ENCODE measurements at places on chromosomes 11 and 22.
A peak's percentile ranks its signal among the peaks of the same experiment; 100 is the strongest.

DNA sequence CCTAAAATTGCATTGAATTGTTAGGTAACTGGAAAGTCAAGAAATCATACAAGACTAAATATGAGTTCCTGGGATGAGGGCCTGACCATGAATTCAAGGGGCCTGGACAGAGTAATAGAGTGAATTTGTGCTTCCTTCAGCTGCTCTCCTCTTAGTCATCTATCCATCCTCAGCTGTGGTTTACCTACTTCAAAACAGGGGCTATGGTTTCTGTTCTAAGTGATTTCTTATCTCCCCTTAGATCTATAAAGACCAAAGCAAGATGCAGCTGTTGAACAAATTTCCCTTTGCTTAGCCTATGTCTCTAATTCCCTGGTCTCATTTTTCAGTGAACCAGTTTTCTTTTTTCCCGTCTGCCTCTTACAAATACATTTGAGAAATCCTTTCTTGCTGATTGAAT is 428.5 kb downstream of the FAM181B start:
- no peak for DNase-seq

DNA sequence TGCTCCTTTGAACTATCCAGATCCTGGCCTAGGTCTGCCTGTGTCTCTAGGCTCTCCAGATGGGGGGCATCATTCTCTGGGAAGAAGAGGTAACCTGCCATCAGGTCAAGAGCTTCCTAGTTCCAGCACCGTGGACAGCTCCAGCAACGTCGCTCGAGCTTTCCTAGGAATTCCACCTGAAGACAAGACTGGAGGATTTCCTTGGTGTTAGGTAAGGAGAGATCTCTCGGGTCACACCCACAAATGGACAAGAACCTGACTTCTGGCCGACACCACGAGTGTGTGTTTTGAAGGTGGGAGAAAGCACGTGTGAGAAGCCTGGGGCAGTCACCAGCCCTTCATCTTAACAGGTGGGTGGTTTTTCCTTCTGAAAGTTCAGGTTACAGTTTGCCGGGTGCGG is 1.2 kb downstream of the PRG3 start:
- no peak for DNase-seq

GRCh38 chr22:40685406-40685805 is 6.1 kb downstream of the MCHR1 start:
- DNase-seq: no peak

GRCh38 chr11:78796956-78797355 is 222.3 kb upstream of the NARS2 start:
- no peak for DNase-seq

DNA sequence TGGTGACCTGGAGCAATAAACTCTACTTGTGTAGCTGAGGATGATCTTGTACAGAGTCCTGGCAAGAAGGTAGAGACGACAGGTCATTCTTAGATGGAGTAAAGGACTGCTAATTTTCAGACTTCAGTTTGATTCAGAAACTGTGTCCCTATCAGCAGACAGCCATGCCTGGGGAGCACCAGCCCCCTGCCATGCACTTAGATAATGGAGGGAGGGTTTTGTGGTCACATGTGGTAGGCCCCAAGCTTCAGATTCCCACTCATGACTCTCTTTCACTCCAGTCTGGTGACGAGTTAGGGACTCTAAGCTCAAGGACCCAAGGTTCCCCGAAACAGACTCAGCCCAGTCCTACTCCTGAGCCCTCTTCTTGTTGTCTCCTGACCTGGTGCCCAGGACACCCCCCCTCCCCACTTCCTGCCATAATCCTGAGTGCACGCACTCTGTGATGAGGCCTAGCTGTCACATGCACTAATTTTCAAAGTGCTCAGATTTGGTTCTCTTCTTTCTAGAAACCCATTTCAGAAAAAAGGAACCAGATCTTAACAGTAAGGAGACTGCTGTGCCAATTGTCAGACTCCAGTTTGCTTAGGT is 10.2 kb upstream of the AMPD3 start:
- no peak for DNase-seq

DNA sequence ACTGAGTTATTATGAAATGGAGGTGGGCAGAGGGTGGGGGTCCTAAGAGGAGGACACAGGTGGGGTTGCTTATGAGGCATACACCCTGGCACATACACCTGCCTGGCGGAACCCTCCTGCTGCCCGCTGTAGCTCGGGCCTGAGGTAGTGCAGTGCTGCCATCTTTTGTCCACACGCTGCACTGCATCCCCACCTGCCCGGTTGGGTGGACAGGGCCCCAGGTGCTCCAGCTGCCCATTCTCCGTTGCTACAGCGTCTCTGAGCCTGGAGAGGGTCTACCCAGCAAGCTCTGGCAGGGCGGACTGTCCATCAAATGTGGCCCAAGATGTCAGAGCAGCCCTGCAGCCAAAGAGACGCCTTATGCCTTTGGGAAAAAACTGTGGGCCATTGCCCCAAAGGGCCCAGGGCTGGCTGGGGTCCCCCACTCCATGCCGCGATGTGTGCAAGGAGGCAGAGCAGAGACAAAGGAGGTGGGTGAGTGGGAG is 131.2 kb downstream of the BUD13 start:
- DNase-seq: no peak

DNA sequence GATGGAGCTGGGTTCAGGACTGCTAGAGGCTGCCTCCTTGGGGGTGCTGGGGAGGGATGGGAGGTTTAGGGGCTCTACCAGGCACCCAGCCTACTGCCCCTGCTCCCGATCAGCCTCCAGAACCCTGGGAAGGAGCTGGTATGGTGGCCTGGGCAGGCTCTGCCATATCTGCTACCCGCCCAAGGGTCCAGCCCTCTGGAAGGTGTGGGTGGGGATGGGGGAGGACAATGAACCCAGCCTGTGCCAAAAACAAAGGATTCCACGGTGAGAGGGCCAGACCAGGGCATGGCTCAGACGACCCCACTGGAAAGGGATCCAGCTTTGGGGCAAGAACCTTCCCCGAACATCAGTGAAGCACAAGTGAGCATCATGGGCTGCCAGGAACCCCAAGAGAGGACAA is 3.0 kb downstream of the CASTOR1 start:
- DNase-seq: no peak

DNA sequence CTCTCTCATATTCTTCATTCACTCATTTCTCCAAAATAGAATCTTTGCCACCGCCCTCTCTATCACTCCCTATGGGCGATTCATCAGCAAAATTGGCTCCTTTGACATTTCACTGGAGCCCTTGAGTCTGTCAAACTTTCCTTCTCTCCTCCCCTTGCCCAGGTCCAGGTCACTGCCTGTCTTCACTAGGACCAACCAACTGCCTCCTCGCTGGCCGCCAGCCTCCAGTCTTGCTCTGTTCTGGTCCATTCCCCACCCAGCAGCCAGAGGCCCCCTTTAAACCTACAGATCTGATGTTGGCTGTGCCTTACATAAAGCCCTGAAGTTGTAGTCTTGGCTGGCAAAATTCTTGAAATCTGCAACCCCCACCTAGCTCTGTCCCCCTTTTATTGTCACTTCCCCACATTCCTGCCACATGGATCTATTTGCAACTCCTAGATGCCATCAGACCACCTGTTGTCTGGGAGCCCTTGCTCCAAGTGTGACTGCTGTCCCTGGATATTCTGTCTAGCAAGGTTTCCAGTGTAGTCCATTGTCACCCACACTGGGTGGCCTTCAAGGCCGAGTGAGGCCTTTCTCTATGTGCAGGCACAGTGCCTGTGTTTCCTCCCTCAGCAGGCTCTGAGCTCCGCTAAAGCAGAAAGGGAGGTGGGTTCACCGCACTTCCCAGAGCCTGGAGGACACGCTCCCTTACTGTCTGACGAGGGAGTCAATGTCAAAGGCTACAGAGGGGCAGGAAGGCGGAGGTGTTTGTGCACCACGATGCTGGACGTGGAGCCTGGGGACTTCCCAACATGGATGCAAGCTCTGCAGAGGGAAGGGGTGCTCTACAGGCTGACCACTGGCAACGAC is 25.5 kb downstream of the MYEOV start:
- DNase-seq: no peak

DNA sequence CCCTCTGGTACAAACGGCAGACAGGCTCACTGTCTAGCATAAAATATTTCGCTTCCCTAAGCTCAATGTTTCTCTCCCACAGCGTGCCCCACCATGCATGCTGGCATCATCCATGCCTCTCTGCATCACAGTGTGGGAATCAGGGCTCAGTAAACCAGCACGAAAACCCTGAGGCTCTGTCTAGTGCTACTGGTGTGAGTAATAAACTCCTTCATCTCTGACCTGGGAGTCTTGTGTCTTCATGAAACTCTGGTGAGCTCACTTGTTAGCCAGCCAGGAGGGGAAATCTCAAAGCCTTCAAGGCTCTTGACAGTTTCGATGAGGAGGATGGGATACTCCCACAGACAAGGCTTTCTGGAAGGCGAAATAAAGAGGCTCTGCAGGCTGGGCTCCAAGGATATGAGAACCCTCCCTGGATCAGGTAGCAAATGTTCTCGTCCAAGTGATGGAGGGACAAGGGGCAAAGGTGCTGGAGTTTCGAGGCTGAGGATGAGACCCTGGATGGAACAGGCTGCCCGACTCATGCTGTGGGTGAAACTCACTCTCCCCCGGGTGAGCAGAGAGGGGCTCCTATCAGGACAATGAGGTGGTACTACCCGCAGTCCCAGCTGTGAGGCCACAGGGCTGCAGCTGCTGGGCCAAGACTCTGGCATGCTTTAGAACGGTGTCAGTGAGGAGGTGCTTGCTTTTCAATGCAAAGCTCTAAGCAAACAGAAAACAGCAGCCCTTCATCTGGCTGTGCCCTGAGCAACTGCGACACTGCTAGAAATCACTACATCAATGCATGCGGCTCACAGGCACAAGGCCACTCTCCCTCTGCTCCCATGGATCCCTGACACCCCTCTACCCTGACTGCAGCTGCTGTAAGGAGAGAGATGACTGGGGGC is 69.3 kb downstream of the SHANK2 start:
- no peak for DNase-seq

DNA sequence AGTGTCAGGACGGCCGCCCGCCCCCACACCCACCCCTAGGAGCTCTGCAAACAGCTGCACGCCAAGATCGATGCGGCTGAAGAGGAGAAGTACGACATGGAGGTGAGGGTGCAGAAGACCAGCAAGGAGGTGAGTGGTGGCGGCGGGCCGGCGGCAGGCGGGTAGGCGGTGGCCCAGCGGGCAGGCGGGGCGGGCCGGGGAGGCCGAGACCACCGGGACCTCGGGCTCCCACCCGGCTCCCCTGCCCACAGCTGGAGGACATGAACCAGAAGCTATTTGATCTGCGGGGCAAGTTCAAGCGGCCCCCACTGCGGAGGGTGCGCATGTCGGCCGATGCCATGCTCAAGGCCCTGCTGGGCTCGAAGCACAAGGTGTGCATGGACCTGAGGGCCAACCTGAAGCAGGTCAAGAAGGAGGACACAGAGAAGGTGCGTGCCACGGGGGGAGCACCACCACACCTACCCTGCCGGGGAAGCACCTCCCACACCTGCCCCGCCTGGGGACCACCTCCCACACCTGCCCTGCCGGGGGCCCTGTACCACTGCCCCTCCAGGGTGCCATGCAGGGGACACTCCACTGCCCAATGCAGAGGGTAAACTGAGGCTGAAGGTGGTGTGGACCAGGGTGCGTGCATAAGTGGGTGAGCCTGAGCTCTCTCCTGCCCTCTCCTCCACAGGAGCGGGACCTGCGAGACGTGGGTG is 2.1 kb downstream of the TNNI2 start:
- no peak for DNase-seq

- DNase-seq: no peak
These were observed 1053.8 kb downstream of the LRRC4C start for GRCh38 chr11:40405614-40406013.

DNA sequence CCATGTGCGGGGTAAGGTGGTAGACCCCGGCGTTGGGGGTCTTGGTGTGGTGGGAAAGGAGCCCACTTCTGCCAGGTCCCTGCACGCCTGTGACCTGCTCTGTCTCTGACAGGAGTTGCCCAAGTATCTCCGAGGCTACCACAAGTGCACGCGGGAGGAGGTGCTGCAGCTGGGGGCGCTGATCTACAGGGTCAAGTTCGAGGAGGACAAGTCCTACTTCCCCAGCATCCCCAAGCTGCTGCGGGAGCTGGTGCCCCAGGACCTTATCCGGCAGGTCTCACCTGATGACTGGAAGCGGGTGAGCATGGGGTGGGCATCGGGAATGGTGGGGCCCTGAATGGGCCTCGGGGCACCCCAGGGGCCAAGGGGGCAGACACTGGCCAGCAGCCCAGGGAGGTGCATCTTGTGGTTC is 83.0 kb downstream of the MYO7A start:
- DNase-seq: no peak

GRCh38 chr11:132126973-132127899 is 756.8 kb downstream of the NTM start:
- DNase-seq: peak; percentile 66

GRCh38 chr11:93288079-93288478 is 42.5 kb upstream of the DEUP1 start:
- no peak for DNase-seq

- no peak for DNase-seq
These were observed 25.2 kb upstream of the PTPRJ start for GRCh38 chr11:47955061-47955755.

DNA sequence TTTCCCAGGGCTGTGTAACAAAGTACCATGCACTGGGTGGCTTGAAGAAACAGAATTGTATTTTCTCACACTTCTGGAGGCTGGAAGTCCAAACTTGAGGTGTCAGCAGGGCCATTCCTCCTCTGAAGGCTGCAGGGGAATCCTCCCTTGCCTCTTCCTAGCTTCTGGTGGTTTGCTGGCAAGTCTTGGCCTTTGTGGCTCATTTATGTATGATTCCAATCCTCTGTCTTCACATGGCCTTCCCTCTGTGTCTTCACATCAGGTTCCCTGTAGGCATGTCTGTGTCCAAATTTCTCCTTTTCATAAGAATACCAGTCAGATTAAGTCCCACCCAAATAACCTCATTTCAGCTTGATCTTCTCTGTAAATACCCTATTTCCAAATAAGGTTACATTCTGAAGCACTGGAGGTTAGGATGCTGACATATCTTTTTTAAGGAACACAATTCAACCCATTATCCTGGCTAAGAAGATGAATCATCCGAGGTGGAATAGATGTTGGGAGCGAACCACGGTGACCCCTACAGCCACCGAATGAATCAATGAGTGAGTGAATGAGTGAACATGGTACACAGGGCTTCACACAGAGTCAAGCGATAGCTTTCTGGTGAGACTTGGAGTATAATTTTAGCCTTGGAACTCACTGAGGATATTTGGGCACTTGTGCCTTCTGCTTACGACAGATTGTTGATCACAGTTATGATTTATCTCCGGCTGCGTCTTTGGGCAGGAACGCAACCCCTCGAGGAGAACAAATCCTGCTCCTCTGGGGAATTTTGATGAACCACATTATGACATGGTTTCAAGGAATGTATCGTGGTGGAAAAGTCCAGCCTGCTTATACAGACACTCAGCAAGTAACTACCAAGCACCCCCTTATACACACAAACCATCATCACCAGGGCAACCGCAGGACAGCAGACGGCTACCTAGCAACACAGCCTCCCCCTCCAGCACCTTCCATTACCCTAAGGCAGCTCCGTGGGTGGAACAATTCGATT is 34.3 kb upstream of the MICAL2 start:
- peak; percentile 100 for DNase-seq

- DNase-seq: no peak
These were observed 47.3 kb upstream of the SYN3 start for GRCh38 chr22:33105501-33105911.
